ENCODE measurements at places on chromosomes 3 and 15.
A peak's percentile ranks its signal among the peaks of the same experiment; 100 is the strongest.

DNA sequence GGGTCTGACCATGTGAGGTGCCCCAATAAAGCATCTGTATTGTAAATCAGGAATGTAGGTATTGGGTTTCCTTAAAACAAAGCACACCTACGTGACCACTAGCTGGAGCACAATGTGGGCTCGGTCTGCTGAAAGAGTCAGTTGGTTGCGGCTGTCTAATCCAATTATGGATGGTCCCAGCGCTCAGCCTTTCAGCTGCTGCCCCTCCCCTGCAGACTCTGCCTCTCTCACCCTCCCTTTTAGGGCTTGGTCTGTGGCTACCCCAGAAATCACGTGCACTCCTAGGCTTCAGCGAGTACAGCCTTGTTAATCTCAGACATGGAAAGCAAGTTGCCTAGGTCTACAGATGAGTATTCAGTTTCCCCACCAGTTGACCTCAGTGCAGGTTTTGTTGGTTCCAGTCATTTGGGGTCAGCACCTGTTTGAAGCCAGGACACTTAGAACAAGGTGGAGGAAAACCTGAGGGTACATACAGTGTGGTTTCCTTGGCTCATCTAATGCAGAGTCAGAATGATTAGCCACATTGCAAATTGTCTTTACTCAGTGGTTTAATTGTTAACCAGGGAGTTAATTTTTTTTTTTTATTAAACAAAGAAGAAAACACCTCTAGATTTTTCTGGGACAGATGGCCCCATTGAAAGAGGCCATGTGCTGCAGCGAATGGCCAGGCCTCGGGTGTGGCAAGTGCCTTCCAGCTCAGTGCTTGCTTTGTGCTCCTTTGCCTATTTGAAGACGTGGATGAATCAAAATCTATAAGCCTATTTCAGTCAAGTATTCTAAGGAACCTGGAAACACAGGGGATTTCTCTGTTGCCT, 137.7 kb downstream of the IGF1R start:
- DNase-seq: no peak

- no peak for DNase-seq
Measured at GRCh38 chr3:36874424-36874823, 70.4 kb downstream of the TRANK1 start.

- DNase-seq: no peak
Measured at GRCh38 chr3:157335233-157336076, 101.2 kb upstream of the PTX3 start.

GRCh38 chr15:84653910-84654688, at the start of gene WDR73:
TSS of gene WDR73 (minus strand) at chr15:84654283. CDS start at chr15:84654274, 9 bp downstream.
- peak; percentile 100 for DNase-seq

GRCh38 chr15:58405865-58406264, 25.9 kb upstream of the LIPC start:
- no peak for DNase-seq

- no peak for DNase-seq
Measured at GRCh38 chr3:157865352-157866000, 240.7 kb downstream of the SHOX2 start.

DNA sequence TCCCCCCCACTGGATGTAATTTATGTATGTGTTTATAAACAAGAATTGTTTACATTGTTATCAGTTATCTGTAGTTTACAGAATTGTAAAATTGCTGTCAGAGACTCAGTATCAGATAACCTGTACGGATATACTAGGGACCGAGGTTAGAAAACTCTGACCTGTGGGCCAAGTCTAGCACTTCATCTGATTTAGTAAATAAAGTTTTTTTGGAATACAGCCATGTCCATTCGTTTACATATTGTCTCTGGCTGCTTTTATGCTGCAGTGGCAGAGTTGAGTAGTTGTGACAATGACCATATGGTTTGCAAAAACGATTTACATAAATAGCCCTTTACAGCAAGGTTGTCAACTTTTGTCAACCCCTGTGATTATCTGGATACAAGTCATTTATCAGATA, 52.6 kb downstream of the LRRC28 start:
- DNase-seq: no peak

GRCh38 chr3:47885168-47885567, 82.2 kb downstream of the DHX30 start:
- no peak for DNase-seq

DNA sequence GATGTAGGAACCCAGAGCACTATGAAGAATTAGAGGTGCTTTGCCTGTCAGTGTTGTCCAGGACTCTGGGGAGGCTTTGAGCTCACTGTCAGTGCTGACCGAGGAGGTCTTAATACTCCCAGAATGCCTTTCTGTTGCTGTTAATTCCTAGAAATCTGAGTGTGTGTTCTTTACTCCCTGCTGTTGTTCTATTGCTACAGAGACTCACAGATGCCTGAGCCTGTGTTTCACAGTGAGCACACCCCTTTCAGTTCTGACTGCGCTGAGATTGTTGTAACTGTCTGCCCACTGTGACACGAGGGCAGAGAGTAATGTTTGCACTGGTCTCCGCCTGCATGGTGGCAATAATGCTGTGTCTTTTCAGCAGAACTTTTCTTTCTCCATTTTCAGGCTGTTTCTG, 162.9 kb downstream of the RYR3 start:
- DNase-seq: no peak

DNA sequence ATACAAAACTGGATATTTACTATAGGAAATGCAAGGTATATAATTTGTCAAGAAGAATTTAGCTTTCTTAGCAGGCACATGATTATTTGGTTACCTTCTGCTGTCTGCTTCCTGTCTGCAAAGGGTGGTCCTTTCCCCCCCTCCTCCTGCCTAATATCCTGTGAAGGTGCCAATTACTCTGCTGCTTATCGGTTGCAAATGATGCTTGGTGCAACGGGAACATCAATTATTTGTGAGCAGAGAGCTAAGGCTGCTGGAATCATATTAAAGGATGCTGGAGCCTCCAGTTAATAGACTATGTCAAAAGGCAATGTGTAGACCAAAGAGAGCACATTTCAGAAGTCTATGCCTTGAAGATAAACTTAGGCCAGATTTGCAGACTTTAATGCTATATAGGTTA, 443.7 kb upstream of the ONECUT1 start:
- no peak for DNase-seq

- DNase-seq: no peak
Measured at GRCh38 chr3:151276687-151277042, 1.7 kb downstream of the P2RY14 start.

- no peak for DNase-seq
Measured at GRCh38 chr3:37216597-37217097, 42.3 kb upstream of the LRRFIP2 start.

DNA sequence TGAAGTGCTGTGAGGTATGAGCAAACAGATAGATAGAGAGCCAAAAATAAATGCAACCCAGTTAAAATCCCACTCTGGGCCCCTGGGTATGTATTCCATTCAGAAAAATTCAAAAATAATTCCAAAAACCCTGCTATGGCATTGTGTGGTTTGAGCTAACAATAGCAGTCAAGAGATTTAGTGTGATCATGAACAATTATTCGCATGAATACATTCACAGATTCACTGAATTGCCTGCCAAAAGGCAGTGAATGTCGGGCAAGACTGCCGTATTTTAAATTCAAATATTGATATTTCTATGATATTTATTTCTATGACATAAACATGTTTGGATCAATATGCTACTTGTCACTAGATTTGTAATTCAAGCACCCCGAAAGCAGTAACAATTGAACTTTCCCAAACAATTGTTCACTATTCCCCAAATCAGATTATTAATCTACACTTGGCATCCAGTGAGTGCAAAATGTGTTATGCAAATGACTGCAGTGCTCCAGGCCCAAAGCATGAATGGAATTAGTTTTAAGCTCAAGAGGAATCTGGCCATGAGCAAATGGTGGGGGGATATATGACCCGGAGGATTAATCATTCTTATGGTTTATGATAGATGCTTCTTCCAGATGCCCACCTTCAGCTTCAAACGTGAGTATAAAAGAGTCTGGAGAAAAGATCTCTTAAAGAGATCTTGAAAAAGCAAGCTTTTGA, 417.0 kb upstream of the MEIS2 start:
- DNase-seq: no peak

GRCh38 chr3:133014325-133014724, 23.9 kb upstream of the TMEM108 start:
- no peak for DNase-seq

DNA sequence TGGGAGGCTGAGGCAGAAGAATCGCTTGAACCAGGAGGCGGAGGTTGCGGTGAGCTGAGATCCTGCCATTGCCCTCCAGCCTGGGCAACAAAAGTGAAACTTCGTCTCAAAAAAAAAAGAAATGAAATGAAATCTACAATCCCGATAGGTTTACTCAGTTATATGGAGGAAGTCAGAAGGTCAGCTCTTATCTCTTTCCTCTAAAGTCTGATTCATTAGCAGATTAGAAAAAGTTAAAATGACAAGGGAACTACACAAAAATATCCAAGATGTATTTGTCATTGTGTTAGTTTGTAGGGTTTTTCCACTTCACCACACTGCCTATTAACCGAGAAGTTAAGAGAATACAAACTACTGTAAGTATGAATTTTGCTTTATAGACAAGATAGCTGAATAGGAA, 420.6 kb downstream of the SHQ1 start:
- DNase-seq: no peak

DNA sequence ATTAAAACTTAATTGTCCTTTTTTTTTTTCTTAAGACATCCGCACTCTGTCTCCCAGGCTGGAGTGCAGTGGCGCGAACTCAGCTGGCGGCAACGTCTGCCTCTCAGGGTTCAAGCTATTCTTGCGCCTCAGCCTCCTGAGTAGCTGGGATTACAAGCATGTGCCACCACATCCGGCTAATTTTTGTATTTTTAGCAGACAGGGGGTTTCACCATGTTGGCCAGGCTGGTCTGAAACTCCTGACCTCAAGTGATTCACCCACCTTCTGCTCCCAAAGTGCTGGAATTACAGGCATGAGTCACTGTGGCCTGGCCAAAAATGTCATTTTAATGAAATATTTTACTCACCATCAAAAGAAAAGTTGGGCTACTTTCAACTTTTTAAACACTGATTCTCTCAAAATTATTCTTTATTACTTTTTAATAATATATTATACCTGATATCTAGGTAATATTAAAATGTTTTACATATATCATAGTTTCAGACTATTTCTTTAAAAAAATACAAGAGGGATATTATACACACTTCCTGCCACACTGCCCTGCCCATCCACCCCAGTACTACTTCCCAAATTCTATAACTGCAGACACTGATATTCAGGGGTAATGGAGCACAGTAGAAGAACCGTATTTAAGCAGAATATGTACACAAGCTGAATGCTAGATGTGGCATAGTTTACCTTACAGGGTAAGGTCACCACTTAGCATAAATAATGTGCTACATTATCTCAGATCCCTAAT, 723.9 kb upstream of the ZNF385D start:
- DNase-seq: no peak

GRCh38 chr3:52130966-52131622, 23.1 kb downstream of the POC1A start:
- DNase-seq: no peak

DNA sequence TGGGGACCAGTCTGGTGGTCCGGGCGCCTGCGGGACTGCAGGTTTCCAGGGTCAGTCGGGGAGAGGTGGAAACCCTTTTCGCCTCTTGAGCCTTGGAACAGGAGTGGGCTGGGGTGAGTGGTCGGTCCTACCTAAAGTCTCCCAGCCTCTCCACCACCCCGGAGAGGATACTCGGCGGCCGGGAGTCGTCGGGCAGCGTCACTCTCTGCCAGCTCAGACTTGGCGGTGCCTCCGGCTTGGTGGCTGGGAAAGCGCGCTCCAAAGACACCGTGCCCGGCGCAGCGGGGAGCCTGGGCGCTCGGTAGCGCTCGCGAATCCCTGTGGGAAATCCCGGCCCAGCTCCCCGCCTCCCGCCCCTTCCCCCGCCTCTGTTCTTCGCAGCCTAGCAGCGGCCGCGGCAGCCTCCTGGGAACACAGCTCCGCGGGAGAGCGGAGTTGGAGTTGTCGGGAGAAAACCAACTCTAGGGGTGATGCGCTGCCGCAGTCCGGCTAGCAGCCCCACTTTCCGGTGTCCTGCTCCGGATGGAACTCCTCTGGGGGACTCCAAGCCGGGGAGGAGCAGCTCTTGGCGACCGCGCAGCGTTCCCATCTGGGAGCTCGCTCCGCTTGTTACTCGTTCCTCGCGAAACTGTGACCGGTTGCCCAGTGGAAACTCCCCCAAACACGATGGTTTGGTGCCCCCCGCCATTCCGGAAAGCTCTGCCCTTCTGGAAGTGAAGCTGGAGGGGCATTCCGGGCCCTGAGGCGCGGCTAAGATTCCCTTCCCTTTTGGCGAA, 1.4 kb downstream of the EPHB1 start:
- no peak for DNase-seq

- no peak for DNase-seq
Measured at GRCh38 chr3:51338632-51339031, 46.5 kb upstream of the MANF start.

DNA sequence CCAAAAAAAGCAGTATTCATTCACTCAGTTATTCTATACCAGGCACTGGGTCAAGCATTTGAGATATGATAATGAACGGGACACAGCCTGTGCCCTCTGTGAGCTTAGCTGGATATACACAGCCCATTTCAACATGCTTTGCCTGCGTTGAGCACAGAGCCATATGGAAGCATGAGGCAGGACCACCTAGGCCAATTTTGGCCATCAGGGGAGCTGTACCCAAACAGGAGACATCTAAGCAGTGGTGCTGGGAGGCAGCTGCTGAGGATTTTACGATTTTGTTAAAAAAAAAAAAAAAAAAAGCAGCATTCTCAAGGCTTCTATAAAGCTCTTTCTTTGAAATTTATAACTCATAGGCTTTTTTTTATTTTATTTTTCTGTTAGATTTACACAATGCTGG, 87.2 kb upstream of the SLC2A2 start:
- DNase-seq: no peak

GRCh38 chr3:66816090-66816761, 181.9 kb upstream of the KBTBD8 start:
- no peak for DNase-seq

GRCh38 chr3:99330924-99331532, 307.4 kb upstream of the COL8A1 start:
- DNase-seq: no peak

DNA sequence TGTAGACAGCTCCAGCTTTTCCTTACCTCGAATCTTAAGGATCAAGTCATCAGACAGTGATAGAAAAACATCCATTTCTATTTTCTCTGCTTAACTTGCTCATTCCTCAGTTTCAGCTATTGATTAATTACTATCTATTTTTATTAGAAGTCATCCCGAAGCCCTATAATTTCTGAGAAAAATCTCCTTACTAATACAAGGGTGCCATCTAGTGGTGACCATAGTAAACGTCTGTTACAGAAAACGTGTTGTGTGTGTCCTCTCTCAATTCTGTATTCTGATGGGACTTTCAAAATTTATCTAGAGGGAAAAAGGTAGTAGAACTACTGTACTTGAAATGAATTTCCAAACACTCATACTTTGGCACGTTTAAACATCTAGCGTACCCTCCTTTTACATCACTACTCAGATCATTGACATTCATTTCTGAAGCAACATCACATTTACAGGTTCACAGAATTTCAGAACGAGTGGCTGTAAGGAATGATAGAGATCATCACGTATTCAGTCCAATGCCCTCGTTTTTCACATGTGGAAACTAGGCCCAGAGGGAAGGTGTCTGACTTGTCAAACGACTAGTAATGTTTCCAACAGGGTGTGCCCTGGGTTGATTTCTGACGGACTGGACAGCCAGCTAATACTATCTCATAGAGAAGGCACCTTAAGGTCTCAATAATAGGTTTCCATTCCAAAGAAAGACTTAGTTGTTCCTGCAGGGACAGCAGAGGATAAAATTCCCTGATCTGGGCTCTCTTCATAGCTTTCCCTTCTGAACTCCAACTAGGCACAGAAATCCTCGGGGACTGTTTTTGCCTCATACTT, 25.6 kb downstream of the HACD2 start:
- DNase-seq: no peak

GRCh38 chr3:119729996-119730395, 27.2 kb downstream of the CFAP91 start:
- no peak for DNase-seq
